Bronchial epithelial cell (primary cell): ENCODE measurements at places on chromosomes 6 and 20. TPM values are rescaled to one million over a fixed set of nuclear protein-coding genes. Genes with fewer than 3 reads are reported as not detected.

Gene SNAP25
- not detected in 2 replicates for total RNA-seq

Gene OPN5
- not detected in 2 replicates for total RNA-seq

Gene ADTRP
- 11.3 and 17.6 TPM in 2 replicates for total RNA-seq

Gene BPI
- not detected in 2 replicates for total RNA-seq

Gene SYCP2L
- total RNA-seq, result 0.26 TPM in 2 replicates

Gene KHDC1L
- total RNA-seq, result not detected in 2 replicates

Gene C20orf141
- total RNA-seq, result not detected in 2 replicates

Gene C20orf202
- not detected in 2 replicates for total RNA-seq

Gene CST5
- total RNA-seq, result not detected in 2 replicates

Gene DEF6
- 25.0 and 26.0 TPM in 2 replicates for total RNA-seq

Gene LRFN2
- not detected in 2 replicates for total RNA-seq

Gene RAB44
- under 0.01 TPM in 2 replicates for total RNA-seq

Gene QRSL1
- 13.4 and 22.6 TPM in 2 replicates for total RNA-seq

Gene MAN1A1
- total RNA-seq, result 1.4 and 2.9 TPM in 2 replicates

Gene ANKRD66
- not detected in 2 replicates for total RNA-seq

Gene DNAH8
- not detected in 2 replicates for total RNA-seq

Gene SLC17A1
- not detected in 2 replicates for total RNA-seq

Gene SCUBE3
- total RNA-seq, result not detected in 2 replicates

Gene DLK2
- total RNA-seq, result 4.1 and 8.2 TPM in 2 replicates

Gene MDFI
- total RNA-seq, result 57.1 and 61.3 TPM in 2 replicates

Gene PI3
- total RNA-seq, result 15.5 and 110 TPM in 2 replicates

Gene ESR1
- total RNA-seq, result under 0.01 and 0.13 TPM in 2 replicates

Gene BPIFB3
- total RNA-seq, result not detected in 2 replicates

Gene FRMD1
- not detected in 2 replicates for total RNA-seq

Gene IL17A
- total RNA-seq, result not detected in 2 replicates

Gene C20orf144
- total RNA-seq, result 0.13 TPM in 1 of 2 replicates, not detected in the other

Gene WFDC12
- not detected in 2 replicates for total RNA-seq

Gene HAO1
- total RNA-seq, result not detected in 2 replicates

Gene PRDM1
- 5.3 and 9.6 TPM in 2 replicates for total RNA-seq

Gene RSPO3
- not detected in 2 replicates for total RNA-seq

Gene COL12A1
- total RNA-seq, result 6.4 and 11.3 TPM in 2 replicates

Gene ZNF165
- 2.6 and 4.7 TPM in 2 replicates for total RNA-seq

Gene PRPH2
- total RNA-seq, result under 0.01 TPM in 1 of 2 replicates, not detected in the other

Gene CCN6
- total RNA-seq, result not detected in 2 replicates

Gene ACTL10
- 1.2 and 1.6 TPM in 2 replicates for total RNA-seq

Gene TTLL9
- total RNA-seq, result under 0.01 TPM in 1 of 2 replicates, not detected in the other

Gene PPIL1
- 33.3 and 34.8 TPM in 2 replicates for total RNA-seq

Gene DIDO1
- total RNA-seq, result 26.9 and 31.6 TPM in 2 replicates

Gene TTK
- 0.26 TPM in 2 replicates for total RNA-seq

Gene ZNF311
- total RNA-seq, result 3.8 and 3.9 TPM in 2 replicates

Gene DDAH2
- 14.5 and 19.5 TPM in 2 replicates for total RNA-seq

Gene CEP57L1
- total RNA-seq, result 9.7 and 11.9 TPM in 2 replicates

Gene TRIM40
- not detected in 2 replicates for total RNA-seq

Gene ADGRG6
- 12.4 and 20.1 TPM in 2 replicates for total RNA-seq

Gene MCHR2
- not detected in 2 replicates for total RNA-seq

Gene ZSCAN31
- total RNA-seq, result 12.1 and 41.9 TPM in 2 replicates

Gene HLA-DPA1
- total RNA-seq, result 0.26 and 1.1 TPM in 2 replicates

Gene TCP11
- total RNA-seq, result not detected in 2 replicates

Gene CDH4
- 5.4 and 12.1 TPM in 2 replicates for total RNA-seq

Gene MUC21
- 0.53 and 2.2 TPM in 2 replicates for total RNA-seq

Gene BTNL2
- 0.13 and 0.26 TPM in 2 replicates for total RNA-seq

Gene LHFPL5
- total RNA-seq, result not detected in 2 replicates

Gene RSPH9
- under 0.01 and 0.13 TPM in 2 replicates for total RNA-seq

Gene PXDC1
- 47.6 and 64.5 TPM in 2 replicates for total RNA-seq

Gene CST4
- total RNA-seq, result not detected in 2 replicates

Gene CLDN20
- not detected in 2 replicates for total RNA-seq

Gene SIGLEC1
- total RNA-seq, result not detected in 2 replicates

Gene PBX2
- total RNA-seq, result 16.3 and 19.3 TPM in 2 replicates

Gene DLL1
- 4.1 and 4.7 TPM in 2 replicates for total RNA-seq
